ENCODE measurements at places on chromosomes 4 and X. TPM values are rescaled to one million over a fixed set of nuclear protein-coding genes. Genes with fewer than 3 reads are reported as not detected.

The MRPL1 gene
- 31.9 TPM for total RNA-seq

The MAGEA10 gene
- not detected for total RNA-seq

DNA sequence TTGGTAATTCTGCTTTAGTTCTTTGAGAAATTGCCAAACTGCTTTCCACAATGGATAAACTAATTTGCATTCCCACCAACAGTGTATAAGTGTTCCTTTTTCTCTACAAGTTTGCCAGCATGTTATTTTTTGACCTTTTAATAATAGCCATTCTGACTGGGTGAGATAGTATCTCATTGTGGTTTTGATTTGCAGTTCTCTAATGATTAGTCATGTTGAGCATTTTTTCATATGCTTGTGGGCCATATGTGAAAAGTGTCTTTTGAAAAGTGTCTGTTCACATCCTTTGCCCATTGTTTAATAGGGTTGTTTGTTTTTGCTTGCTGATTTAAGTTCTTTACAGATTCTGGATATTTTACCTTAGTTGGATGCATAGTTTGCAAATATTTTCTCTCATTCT, 25.9 kb downstream of the ENPEP start:
- ATAC-seq, result no peak

- ATAC-seq, result no peak
Measured at GRCh38 chrX:16120431-16120830, 2.9 kb upstream of the GRPR start.

The MAGEA11 gene
- 0.22 TPM for total RNA-seq

- no peak for ATAC-seq
Measured at GRCh38 chr4:48896845-48897244, 9.7 kb downstream of the OCIAD2 start.

- ATAC-seq, result peak; percentile 36
Measured at GRCh38 chrX:19718642-19719041, 168.8 kb downstream of the SH3KBP1 start.
